Heart left ventricle (tissue), 16 donors: ENCODE measurements at places on chromosomes 4 and X. TPM values are rescaled to one million over a fixed set of nuclear protein-coding genes. Genes with fewer than 3 reads are reported as not detected.

DNA sequence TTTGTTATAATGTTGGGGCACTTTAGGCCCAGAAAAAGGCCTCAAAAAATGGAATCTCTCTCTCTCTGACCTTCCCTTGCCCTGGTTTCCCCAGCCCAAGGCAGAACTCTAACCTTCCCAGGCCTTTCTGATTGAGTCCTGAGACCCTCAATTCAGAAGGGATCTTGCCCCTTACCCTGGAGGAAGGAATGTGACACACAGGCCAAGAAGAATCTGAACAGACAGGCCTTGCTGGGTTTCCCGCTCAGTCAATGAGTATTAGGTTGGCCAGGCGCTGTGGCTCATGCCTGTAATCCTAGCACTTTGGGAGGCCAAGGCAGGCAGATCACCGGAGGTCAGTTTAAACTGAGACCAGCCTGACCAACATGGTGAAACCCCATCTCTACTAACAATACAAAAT is 27.6 kb downstream of the ELOVL6 start:
- H3K27ac ChIP-seq: no peak overlapping the region
- H3K27me3 ChIP-seq: no peaks in the 10 kb centered on the region
- no peaks in the 10 kb centered on the region for H3K36me3 ChIP-seq
- H3K4me3 ChIP-seq: no peak overlapping the region
- no peaks in the 10 kb centered on the region for H3K4me1 ChIP-seq

- H3K4me3 ChIP-seq: no peak overlapping the region
- H3K27me3 ChIP-seq: no peaks in the 10 kb centered on the region
- H3K27ac ChIP-seq: no peak overlapping the region
- H3K4me1 ChIP-seq: no peaks in the 10 kb centered on the region
- DNase-seq: no peak
- no peaks in the 10 kb centered on the region for H3K36me3 ChIP-seq
Observed at GRCh38 chr4:94804650-94805049, 46.9 kb downstream of the BMPR1B start.

- no peaks in the 10 kb centered on the region for H3K36me3 ChIP-seq
- DNase-seq: no peak
- H3K4me3 ChIP-seq: no peak overlapping the region
- H3K4me1 ChIP-seq: peaks cover 5% of the 10 kb centered on the region
Observed at GRCh38 chrX:96985046-96985445, 101.3 kb downstream of the RPA4 start.

DNA sequence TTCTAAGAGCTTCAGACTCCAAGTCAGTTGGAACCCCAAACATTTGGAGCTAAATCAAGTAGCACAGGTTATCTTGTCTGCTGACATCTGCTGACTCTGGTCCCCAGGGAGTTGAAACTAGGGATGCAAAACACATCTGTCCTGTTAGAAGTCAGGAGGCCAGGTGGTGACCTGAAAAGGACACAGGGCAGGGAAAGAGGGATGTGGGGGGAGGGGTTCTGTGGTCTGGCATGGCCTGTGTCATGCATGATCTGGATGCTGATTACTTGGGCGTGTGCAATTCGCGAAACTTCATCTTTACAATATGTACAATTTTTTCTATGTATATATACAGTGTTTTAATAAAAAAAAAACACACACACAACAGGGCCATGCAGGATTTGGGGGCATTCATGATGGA is 55.3 kb downstream of the FHDC1 start:
- H3K27ac ChIP-seq: no peak overlapping the region
- no peaks in the 10 kb centered on the region for H3K36me3 ChIP-seq
- peaks cover 5% of the 10 kb centered on the region for H3K4me1 ChIP-seq
- no peaks in the 10 kb centered on the region for H3K27me3 ChIP-seq
- DNase-seq: no peak

- no peak overlapping the region for H3K27ac ChIP-seq
- H3K36me3 ChIP-seq: no peaks in the 10 kb centered on the region
- no peaks in the 10 kb centered on the region for H3K4me1 ChIP-seq
- H3K4me3 ChIP-seq: no peak overlapping the region
Observed at GRCh38 chrX:39507617-39508299, 590.0 kb downstream of the BCOR start.

DNA sequence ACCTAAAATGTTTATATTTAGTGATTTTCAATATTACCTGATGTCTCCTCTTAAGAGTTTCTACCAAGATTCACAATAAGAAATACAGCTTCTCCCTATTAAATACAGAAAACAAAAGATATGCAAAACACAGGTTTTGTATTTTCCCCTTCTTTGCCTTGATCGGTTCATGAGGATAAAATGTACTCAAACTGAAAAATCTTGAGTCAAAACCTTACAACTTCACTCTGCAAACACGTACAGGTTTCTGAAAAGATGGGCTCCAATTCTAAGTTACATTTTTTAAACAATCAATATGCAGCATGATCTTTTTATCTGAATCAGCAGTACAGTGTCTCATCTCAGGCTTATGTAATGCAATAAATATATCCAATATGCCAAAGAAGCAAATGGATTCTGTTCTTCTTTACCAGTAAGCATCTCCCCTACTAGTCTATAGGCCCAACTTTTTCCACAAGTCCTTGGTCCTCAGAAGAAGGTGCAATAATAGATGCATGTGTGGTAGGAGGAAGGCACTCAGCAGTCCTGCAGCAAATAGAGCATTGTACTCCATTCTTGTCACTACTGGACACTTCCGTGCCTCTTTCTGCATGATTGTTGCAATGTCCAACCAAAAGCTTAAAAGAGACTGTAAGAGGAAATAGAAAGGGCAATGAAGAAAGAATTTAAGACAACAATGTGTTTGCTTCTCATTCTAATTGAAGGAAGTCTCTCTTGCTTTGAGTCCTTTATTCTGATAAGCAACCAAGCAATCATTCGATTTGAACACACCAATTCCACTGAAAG is 3.2 kb downstream of the MAPK10 start:
- no peaks in the 10 kb centered on the region for H3K27me3 ChIP-seq
- H3K36me3 ChIP-seq: no peaks in the 10 kb centered on the region
- no peak overlapping the region for H3K27ac ChIP-seq

DNA sequence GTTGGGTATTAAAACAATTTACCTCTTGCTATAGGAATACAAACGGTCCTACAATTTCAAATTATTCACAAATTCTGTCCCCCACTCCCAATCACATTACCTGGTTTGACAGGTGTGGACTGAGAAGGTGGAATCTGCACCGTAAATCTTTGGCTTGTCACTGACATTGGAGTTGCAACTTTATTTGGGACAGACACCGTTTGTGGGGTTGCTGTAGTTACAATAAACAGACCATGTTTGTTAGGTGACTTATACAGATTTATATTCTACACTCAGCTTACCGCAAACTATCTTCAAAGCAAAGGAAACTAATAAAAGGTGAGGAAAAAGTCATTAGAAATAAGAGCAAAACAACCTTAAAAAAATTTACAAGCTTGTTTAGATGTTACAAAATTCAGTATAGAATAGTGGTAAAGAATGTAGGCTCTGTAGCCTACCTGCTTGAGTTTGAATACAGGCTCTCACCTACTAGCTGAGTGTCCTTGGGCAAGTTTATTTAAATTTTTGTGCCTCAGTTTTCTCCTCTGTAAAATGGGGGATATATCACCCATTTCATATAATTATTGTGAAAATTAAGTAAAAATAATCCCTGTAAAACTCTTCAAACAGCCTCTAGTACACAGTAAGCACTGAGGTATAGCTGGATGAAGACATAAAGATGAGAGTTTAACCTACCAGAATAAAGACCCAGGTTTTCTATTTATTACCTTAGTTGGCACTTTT is 6.1 kb downstream of the TAF9B start:
- DNase-seq: no peak
- no peak overlapping the region for H3K27ac ChIP-seq
- H3K4me1 ChIP-seq: no peaks in the 10 kb centered on the region
- no peak overlapping the region for H3K4me3 ChIP-seq
- H3K27me3 ChIP-seq: no peaks in the 10 kb centered on the region
- no peaks in the 10 kb centered on the region for H3K36me3 ChIP-seq

AFP gene
- total RNA-seq: not detected

SUPT20HL2 gene
- total RNA-seq: not detected

DCAF12L2 gene
- total RNA-seq: not detected

GRPEL1 gene
- total RNA-seq: 56.4 TPM
